Fibroblast of pulmonary artery (primary cell): ENCODE measurements at places on chromosomes 3 and 15.

DNA sequence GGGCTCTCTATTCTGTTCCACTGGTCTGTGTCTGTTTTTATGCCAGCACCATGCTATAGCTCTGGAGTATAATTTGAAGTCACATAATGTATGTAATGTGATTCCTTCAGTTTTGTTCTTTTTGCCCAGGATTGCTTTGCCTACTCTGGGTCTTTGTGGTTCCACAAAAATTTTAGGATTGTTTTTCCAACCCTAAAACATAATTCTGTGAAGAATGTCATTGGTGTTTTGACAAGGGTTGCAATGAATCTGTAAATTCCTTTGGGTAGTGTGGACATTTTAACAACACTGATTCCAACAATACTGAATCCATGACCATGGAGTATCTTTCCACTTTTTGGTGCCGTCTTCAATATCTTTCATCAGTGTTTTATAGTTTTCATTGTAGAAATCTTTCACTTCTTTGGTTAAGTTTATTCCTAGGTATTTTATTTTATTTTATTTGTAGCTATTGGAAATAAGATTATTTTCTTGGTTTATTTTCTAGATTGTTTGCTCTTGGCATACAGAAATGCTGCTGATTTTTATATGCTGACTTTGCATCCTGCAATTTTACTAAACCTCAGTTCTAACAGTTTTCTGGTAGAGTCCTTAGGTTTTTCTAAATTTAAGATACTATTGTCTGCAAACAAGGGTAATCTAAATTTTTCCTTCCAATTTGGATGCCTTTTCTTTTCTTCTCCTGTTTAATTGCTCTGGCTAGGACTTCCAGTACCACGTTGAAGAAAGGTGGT is 29.7 kb downstream of the TJP1 start:
- peak; percentile 29 for DNase-seq

GRCh38 chr15:62564886-62565633 is 400.0 kb upstream of the C2CD4B start:
- no peak for DNase-seq

- no peak for DNase-seq
Measured at GRCh38 chr15:93052090-93052879, 36.7 kb downstream of the RGMA start.

DNA sequence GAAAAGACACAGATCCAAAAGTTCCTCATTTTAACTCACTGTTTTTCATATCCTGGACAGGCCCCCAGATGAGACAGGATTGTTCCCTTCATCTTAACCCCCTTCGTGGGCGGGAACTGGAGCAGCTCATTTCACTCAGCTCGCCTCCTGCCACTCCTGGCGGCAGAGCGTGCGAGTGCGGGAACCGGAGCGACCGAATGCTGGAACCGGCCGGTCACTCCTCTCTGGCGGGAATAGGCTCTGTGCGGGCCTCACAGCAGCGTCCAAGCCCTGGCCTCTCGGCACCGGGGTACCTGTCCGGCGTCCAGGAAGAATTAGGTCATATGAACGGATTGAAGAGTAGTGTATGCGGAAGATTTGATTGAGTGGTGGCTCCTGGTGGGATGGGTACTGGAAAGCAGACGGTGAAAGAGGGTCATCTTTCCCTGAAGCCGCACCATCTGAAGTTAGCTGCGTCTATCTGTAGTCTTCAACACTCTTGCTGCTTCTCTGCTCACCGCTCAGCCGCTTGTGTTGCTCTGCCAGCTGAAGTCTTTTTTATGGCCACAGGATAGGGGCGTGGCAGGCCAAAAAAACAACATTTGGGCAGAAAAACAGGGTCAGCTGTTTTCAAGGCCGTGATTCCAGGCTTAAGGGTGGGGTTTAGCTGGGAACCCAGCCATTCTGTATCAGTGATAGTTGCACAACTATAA is 42.3 kb upstream of the FXR1 start:
- peak; percentile 50 for DNase-seq

GRCh38 chr15:49185473-49185872 is 15.4 kb downstream of the GALK2 start:
- DNase-seq: no peak

DNA sequence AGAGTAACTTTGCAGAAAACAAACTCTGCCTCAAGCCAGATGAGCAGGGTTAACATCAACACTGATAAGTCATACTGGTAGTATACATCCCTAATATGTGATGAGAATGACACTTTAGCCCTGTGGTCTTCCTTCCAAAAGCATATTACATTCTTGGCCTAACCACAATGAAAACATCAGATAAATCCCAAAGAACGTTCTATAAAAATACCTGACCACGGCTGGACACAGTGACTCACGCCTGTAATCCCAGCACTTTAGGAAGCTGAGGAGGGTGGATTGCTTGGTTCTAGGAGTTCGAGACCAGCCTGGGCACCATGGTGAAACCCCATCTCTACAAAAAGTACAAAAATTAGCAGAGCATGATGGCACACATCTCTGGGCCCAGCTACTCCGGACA is 4.7 kb downstream of the TMCC1 start:
- DNase-seq: peak; percentile 83

GRCh38 chr3:170346481-170347392 is 10.8 kb upstream of the SKIL start:
- no peak for DNase-seq

DNA sequence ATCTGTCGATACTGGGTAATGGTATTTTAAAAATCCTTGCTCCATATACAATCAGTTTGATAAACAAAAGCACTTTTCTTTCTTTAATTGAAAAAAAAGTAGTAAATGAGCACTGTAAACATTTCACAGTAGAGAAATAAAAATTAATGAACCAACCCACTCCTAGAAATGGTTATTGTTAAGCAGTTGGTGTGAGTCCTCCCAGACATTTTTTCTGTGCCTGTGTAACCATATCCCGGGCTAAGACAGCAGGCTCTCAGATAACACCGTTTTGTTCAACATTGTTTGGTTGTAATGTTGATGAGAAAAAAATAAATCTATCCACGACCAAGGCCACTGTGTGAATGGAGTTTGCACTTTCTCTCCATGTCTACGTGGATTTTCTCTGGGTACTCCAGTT is 42.6 kb downstream of the PXK start:
- no peak for DNase-seq

DNA sequence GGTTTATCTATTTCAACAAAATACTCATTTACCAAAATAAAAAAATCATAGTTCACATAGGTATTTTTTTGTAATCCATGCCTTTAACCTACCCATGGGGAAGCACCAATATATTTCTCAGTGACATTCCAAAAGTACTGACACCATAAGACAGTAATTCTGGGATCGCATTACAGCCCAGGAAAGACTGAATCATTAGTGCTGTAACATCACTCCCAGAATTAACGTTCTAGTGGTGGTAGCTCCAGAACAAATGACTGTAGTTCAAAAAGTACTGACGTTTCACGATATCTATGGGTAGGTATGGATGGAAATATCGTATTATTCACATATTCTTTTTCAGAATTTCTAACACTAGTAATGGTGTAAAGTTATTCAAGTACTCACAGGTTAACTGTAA is 54.3 kb upstream of the NEK10 start:
- peak; percentile 52 for DNase-seq

DNA sequence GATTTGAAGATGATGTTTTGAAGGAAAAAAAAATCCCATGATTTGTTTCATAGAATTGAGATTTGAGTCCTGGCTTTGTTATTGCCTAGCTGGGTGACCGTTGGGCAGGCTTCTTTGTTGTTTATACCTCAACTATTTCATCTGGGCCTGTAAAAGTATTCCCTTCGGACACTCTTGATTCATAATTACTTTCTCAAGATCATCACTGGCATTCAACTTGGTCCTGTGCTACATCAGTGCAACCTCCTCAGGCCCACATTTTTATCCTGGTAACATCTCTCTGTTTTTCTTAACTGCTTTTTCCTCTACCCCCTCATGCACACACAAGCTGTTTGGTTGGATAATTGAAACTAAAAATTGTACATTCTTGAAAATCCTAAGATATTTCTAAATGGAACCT is 67.5 kb upstream of the P3H2 start:
- no peak for DNase-seq

GRCh38 chr3:66931291-66931690 is 66.8 kb upstream of the KBTBD8 start:
- no peak for DNase-seq

- no peak for DNase-seq
Measured at GRCh38 chr3:128319741-128320141, 146.9 kb downstream of the DNAJB8 start.

DNA sequence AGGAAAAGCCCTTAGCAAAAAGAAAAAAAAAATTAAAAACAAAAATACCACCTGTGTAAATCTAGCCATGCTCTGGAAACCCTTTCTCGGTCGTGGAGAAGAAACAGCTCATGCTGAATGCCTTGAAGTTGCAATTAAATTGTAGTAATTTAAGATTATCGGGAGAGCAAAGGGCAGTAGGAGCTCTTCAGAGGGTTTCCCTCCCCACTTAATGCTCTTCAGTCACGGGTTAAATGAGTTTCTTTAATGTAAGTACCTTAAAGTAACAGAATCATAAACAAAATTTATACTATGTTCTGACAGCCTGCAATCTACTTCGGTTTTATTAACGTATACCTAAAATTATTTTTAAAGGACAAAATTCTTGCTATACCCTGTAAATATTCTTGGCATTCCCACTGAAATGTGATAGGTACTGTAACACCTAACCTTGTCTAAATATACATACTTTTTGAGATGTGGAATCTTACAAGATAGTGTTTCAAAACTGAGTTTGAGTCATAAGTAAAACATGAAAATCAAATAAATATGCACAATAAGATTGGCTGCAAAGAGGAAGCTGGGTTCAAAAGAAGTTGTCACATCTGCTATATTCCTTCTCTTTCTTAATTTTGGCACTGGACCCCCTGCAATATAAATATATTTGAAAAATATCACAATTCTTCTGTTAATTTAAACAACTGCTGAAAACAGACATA is 5.3 kb downstream of the FOXP1 start:
- DNase-seq: no peak

DNA sequence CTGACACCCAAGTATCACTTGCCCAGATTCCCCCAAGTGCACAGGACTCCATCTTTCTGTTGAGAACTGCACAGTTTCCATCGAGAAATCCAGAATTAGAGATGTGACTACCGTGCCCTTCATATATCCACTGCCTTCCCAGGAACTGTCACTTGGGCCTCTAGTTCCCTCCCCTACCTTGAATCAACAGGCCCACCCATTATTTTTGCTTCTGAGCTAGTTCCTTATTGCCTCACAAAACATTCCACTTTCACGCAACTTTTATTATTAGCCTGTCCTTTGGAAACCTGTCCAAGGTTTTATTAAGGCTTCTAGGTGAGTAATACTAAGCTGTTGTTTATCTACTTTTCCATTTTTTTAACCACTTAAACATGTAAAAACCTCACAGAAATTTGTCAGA is 17.1 kb upstream of the SLC30A4 start:
- no peak for DNase-seq

- DNase-seq: peak; percentile 90
Measured at GRCh38 chr3:141863491-141863890, 13.0 kb upstream of the ATP1B3 start.
